Activated naive CD8-positive, alpha-beta T cell treated with anti-CD3 and anti-CD28 coated beads, Interleukin-2, amount 10 ng/mL, durations not matched to agents 7 days and 5 days (primary cell): ENCODE measurements at places on chromosomes 3 and 15. TPM values are rescaled to one million over a fixed set of nuclear protein-coding genes. Genes with fewer than 3 reads are reported as not detected.

DNA sequence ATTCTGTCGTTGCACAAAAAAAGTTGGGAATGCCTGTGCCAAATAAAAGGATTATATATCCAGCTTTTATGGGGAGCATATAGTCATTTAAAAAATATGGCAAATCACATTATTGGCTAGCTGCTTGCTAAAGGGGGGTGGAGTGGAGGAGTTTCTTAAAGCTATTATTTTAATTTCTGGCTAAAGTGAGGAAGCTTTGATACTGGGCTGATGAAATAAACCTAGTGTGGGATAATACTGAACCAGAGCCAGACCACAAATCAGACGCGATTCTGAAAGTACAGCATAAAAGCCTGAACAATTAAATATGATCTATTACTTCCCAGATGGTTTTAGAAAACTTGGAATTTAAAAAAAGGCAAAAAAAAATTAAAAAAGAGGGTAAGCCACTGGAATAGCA, 14.4 kb downstream of the POLR2M start:
- H3K4me1 ChIP-seq: no peaks in the 10 kb centered on the region
- H3K27me3 ChIP-seq: no peaks in the 10 kb centered on the region
- H3K27ac ChIP-seq: no peak overlapping the region
- DNase-seq: no peak
- H3K36me3 ChIP-seq: peaks cover 32% of the 10 kb centered on the region

NR2E3 gene
- total RNA-seq: not detected

DNA sequence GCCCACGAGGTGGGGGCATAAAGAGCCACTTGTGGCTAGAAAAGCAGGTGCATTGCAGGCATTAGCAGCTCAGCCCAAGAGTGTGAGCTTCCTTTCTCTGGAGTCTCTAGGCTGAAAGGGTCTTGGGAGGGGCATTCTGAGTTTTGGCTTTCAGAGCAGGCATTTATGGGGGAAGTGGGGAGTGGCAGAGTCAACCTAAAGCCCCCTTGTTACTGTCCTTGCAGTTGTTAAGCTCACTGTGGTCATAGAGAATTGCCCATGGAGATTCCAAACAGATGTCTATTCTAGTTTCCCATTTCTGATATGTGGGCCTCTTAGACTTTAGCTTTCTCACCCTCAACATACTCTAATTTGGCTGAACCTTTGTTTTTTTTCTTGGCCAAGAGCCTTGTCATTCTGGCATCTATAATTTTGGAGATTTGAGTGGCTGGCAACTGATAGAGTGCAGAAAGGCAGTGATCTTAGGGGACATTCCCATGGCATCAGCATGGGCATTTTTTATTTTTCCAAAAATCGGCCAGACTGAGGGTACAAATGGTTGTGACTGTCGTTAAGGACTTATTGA, 217.9 kb downstream of the THSD4 start:
- no peaks in the 10 kb centered on the region for H3K36me3 ChIP-seq
- H3K27ac ChIP-seq: no peak overlapping the region
- peaks cover 2% of the 10 kb centered on the region for H3K27me3 ChIP-seq
- H3K4me3 ChIP-seq: no peak overlapping the region
- no peaks in the 10 kb centered on the region for H3K4me1 ChIP-seq

DNA sequence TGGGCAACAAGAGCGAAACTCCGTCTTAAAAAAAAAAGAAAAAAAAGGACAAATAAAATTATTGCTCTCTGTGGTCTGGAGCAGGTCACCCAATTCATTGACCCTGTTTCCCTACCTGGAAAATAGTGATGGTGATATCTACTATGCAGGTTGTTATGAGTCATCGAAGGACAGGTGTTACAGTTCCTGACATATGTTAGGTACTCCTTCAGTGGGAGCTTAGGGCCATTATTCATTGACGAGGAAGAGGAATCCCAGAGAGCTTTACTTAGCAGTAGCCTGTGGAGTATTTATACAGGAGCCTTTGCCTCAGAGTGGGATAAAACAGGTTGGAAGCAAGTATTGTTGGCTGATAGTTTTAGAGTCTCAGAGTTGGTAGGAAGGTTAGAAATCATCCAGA, 74.5 kb downstream of the SLC7A14 start:
- H3K4me1 ChIP-seq: no peaks in the 10 kb centered on the region
- H3K27me3 ChIP-seq: peaks cover 7% of the 10 kb centered on the region
- no peaks in the 10 kb centered on the region for H3K36me3 ChIP-seq

DNA sequence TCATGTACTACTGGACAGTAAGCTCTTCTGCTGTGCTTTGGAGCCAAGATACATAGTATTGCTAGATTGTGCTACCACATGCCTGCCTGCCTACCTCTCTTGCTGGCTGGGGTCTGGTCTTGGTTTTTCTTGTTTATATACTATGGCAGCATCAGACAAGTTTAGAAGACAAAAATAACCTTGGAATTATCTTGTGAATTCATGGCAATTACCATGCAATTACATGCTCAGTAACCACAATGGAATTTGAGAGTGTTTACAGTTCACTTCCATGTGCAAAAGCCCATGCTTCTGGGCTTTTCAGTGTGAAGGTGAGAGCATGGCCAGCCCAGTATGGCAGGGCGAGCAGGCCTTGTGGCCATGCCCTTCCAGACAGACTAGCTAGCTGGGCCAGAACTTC, 48.0 kb upstream of the C15orf61 start:
- H3K4me1 ChIP-seq: no peaks in the 10 kb centered on the region
- H3K4me3 ChIP-seq: no peak overlapping the region
- DNase-seq: no peak
- no peaks in the 10 kb centered on the region for H3K36me3 ChIP-seq

ZDHHC23 gene
- total RNA-seq: 3.4 TPM
